ENCODE measurements at places on chromosomes 2 and 18. TPM values are rescaled to one million over a fixed set of nuclear protein-coding genes. Genes with fewer than 3 reads are reported as not detected.

- H3K4me3 ChIP-seq, result no peak overlapping the region
- no peaks in the 10 kb centered on the region for H3K27me3 ChIP-seq
- DNase-seq, result no peak
- H3K36me3 ChIP-seq, result no peaks in the 10 kb centered on the region
- no peak overlapping the region for H3K27ac ChIP-seq
Observed at GRCh38 chr2:71857636-71858035, 290.0 kb downstream of the CYP26B1 start.

DNA sequence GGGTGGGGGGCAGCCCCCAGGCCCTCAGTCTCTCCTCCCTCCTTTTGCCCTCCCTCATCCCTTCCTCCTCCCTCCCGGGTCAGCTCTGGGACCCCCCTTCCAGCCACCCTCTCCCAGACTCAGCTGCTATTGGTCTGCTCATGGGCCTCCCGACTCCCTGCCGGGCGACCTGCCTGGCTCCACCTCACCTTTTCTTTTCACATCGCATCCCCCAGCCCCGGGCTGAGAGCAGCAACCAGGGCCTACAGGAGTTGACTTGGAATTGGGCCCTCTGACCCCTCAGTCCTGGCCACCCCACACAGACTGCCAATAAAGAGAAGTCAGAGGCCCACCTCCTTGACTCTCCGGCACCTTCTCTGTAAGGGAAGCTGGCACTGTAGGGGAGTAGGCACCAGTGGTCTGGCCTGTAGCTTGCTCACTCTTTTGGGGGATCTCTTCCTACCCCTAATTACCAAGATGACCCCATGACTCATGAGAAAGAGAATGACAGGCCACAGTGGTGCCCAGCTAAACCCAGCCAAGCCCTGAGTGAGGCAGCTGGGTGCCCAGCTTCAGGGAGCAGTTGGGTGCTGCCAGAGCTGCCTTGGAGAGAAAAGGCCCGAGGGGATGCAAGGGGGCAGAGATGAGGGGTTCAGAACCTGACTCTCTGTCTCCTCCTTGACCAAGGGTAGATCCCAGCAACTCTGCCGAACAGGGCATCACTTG, 2.0 kb upstream of the ECEL1 start:
- no peak overlapping the region for H3K4me3 ChIP-seq
- DNase-seq, result no peak
- no peak overlapping the region for H3K27ac ChIP-seq
- no peaks in the 10 kb centered on the region for H3K4me1 ChIP-seq

The KCMF1 gene
- 82.6 TPM for total RNA-seq

The MC5R gene
- total RNA-seq, result not detected

The FAM117B gene
- total RNA-seq, result 8.3 TPM

DNA sequence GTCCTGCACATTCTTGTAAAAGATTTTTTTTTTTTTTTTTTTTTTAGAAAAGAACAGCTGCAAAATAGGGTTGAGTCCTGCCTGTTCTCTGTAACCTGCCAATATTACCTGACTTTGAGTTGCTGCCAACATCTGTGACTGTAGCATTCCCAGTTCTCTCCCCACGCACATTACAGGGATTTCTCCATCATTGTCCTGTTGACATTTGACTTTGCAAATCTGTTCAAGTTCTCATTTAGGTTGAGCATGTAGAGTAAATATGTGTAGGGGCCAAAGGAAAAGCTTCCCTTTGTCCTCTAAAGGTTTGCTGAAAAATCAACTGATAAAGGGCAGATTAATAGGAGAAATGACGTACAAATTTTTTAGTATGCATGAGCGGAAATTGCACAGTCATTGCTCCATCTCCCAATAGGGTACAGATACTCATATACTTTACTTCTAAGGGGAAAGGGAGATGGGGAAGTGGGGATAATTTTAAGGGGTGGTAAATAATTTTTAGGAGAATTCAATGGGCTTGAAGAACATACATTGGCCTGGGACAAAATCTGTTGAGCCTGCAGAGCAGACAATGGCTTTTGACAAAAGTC, 385.5 kb downstream of the PIK3C3 start:
- DNase-seq, result no peak
- no peak overlapping the region for H3K27ac ChIP-seq
- no peaks in the 10 kb centered on the region for H3K4me1 ChIP-seq
- H3K4me3 ChIP-seq, result no peak overlapping the region

The CPO gene
- total RNA-seq, result not detected

DNA sequence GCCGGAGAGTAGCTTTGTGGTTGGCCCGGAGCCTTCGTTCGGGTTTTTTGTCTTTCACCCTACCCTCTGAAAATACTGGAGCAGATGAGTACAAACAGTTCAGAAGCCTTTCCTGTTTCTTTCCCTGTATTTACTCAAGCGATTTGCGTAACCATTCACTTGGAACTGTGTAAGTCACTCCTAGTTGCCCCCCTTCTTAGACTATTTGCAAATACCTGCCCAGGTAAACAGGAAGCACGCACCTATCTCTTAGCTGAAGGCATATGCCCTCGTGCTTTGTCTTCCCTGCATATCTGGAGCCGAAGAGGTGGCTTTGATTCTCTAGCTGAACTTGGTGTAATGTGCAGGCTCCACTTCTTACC, 1.4 kb downstream of the KCNS3 start:
- H3K27ac ChIP-seq, result no peak overlapping the region
- H3K4me3 ChIP-seq, result no peak overlapping the region
- H3K27me3 ChIP-seq, result peaks cover 61% of the 10 kb centered on the region

The LIMS4 gene
- 0.21 TPM for total RNA-seq

GRCh38 chr2:164803776-164804466, 37.7 kb downstream of the COBLL1 start:
- no peak overlapping the region for H3K4me3 ChIP-seq
- H3K27ac ChIP-seq, result no peak overlapping the region
- H3K4me1 ChIP-seq, result no peaks in the 10 kb centered on the region
- H3K36me3 ChIP-seq, result no peaks in the 10 kb centered on the region

The KRTCAP3 gene
- 7.5 TPM for total RNA-seq

The GLI2 gene
- total RNA-seq, result not detected

- H3K36me3 ChIP-seq, result no peaks in the 10 kb centered on the region
- H3K4me3 ChIP-seq, result peak within 1 kb of the TSS; percentile 73
- DNase-seq, result peak; percentile 14
Observed at GRCh38 chr2:234951664-234952269, at the start of gene SH3BP4. SH3BP4 (plus strand) TSS chr2:234952017; CDS start chr2:235035003, 82,986 bp downstream.

The LOXHD1 gene
- not detected for total RNA-seq

GRCh38 chr2:154697418-154698252, 860 bp upstream of the KCNJ3 start:
- H3K4me1 ChIP-seq, result no peaks in the 10 kb centered on the region
- H3K27me3 ChIP-seq, result peaks cover 29% of the 10 kb centered on the region
- DNase-seq, result no peak
- H3K4me3 ChIP-seq, result no peak overlapping the region

The AQP12A gene
- total RNA-seq, result not detected

The IGFBP2 gene
- total RNA-seq, result 32.5 TPM

DNA sequence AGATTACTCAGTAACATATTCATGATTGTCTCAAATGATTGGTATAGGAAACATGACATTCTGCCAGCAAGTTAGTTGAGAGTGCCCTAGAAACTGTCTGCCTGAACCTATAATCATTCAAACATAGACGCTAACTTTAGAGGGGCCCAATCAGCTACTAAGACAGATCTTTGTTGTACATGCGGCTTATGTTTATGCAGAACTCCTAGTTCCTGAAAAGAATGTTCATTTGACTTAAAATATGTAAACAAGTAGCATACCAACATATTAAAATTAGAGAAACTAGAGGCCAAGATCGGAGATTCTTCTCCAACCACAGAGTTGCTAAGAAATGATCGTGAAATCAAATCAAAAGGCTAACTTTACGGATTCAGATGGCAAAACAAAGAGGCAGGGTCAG, 4.2 kb upstream of the METAP1D start:
- no peaks in the 10 kb centered on the region for H3K36me3 ChIP-seq
- peaks cover 19% of the 10 kb centered on the region for H3K4me1 ChIP-seq
- H3K4me3 ChIP-seq, result no peak overlapping the region
- DNase-seq, result no peak

DNA sequence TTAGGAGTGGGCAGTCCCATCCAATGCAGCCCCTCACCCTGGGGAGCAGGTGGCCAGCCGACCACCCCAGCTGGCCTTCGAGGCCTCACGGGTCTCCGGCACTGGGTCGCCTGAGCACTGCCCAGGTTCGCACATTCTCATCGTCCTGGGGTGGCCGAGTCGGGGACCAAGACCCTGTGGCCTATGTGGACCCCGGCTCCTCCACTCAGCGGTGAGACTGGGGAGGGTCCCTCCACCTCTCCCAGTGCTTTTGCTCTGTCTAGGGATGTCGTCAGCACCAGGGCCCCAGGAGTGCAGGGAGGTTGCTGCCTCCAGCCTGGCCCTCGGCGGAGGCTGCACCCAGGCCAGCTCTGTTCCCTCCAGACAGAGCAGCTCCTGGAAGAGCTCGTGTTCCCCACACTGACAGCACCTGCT, 89.6 kb downstream of the TPO start:
- H3K4me3 ChIP-seq, result no peak overlapping the region
- H3K27me3 ChIP-seq, result no peaks in the 10 kb centered on the region
- no peak for DNase-seq
- H3K4me1 ChIP-seq, result no peaks in the 10 kb centered on the region
- no peaks in the 10 kb centered on the region for H3K36me3 ChIP-seq

The DYSF gene
- total RNA-seq, result 0.05 TPM

- no peaks in the 10 kb centered on the region for H3K36me3 ChIP-seq
- H3K4me3 ChIP-seq, result no peak overlapping the region
- no peak for DNase-seq
- H3K27me3 ChIP-seq, result no peaks in the 10 kb centered on the region
- H3K27ac ChIP-seq, result no peak overlapping the region
- H3K4me1 ChIP-seq, result no peaks in the 10 kb centered on the region
Observed at GRCh38 chr2:137316075-137316474, 550.7 kb downstream of the THSD7B start.

GRCh38 chr18:25896956-25897355, 193.5 kb downstream of the SS18 start:
- H3K4me1 ChIP-seq, result no peaks in the 10 kb centered on the region
- H3K27me3 ChIP-seq, result peaks cover 8% of the 10 kb centered on the region
- no peak overlapping the region for H3K4me3 ChIP-seq
- no peak for DNase-seq

GRCh38 chr2:159446817-159447216, 160.3 kb upstream of the WDSUB1 start:
- H3K4me1 ChIP-seq, result peaks cover 6% of the 10 kb centered on the region
- peaks cover 2% of the 10 kb centered on the region for H3K36me3 ChIP-seq
- no peak overlapping the region for H3K27ac ChIP-seq
- no peak overlapping the region for H3K4me3 ChIP-seq
- no peaks in the 10 kb centered on the region for H3K27me3 ChIP-seq

- peak overlapping the region; percentile 73 for H3K27ac ChIP-seq
- peak overlapping the region; percentile 49 for H3K4me3 ChIP-seq
- H3K36me3 ChIP-seq, result peaks cover 15% of the 10 kb centered on the region
- H3K4me1 ChIP-seq, result peaks cover 13% of the 10 kb centered on the region
- H3K27me3 ChIP-seq, result no peaks in the 10 kb centered on the region
Observed at GRCh38 chr2:238424313-238424700, 2.4 kb upstream of the ASB1 start.

DNA sequence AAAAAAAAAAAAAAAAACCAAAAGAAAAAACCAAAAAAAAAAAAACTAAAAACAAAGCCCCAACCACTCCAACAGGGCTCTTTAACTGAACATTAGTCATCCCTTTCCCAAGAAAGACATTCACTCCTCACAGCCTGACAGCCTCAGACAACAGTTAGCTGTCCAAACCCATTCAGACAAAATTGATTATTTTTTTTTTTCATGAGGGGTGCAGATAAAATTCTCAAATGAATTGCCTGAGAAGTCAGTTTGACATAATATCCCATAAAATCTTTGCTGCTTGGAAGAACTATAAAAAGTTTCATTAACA, 206.1 kb upstream of the REV1 start:
- no peaks in the 10 kb centered on the region for H3K36me3 ChIP-seq

DNA sequence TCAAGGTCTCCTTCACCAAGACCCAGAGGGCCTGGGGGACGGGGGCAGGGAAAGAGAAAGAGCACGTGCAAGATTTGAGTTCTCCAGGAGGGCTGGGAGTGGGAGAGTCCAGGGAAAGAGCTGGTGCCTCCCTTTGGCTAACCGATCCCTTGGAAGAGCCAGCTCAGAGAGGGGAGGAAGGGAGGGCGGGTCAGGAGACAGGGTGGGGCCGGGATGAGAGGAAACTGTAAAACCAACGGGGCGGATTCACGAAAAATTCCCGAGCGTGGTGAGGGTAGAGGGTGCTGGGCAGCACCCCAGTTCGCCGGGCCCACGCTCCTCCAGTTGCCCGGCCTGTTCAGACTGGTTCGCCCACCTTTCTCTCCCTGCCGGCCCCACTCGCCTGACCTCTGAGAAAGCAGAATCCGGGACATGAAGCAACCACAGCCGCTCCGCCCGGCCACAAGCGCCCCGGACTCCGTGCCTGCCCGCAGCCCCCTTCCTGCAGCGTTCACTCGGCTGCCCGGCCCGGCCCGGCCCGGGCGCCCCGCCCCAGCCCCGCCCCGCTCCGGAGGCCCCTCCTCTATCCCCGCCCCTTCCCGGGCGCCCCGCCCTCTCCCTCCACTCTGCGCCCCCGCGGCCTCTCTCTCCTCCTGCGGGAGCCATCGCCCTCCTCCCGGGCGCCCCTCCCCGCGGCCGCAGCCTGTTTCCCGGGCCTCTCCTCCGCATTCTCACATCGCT, 230.9 kb upstream of the SMAD2 start:
- peak; percentile 46 for DNase-seq
- H3K4me1 ChIP-seq, result peaks cover 1% of the 10 kb centered on the region
- H3K27ac ChIP-seq, result no peak overlapping the region
- no peaks in the 10 kb centered on the region for H3K36me3 ChIP-seq
- peaks cover 59% of the 10 kb centered on the region for H3K27me3 ChIP-seq

GRCh38 chr2:235433860-235434259, 60.0 kb upstream of the AGAP1 start:
- no peaks in the 10 kb centered on the region for H3K4me1 ChIP-seq
- no peak for DNase-seq
- no peaks in the 10 kb centered on the region for H3K27me3 ChIP-seq
- H3K4me3 ChIP-seq, result no peak overlapping the region
- no peaks in the 10 kb centered on the region for H3K36me3 ChIP-seq

DNA sequence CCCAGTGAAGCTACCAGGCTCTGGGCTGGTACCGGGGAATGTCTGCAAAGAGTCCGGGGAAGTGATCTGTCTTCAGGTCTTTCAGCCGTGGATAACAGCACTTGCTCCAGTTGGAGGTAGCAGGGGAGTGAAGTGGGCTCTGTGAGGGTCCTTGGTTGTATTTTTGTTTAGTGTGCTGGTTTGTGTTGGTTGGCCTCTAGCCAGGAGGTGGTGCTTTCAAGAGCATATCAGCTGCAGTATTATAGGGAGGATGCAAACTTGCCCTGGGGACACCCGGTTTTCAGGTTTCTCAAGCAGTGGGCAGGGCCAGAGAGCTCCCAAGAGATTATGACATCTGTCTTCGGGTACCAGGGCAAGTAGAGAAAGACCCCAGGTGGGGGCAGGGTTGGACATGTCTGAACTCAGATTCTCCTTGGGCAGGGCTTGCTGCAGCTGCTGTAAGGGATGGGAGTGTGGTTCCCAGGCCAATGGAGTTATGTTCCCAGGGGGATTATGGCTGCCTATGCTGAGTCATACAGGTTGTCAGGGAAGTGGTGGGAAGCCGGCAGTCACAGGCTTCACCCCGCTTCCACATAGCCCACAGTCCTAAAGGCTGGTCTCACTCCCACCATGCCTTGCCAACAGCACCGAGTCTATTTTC, 34.4 kb downstream of the ACAA2 start:
- DNase-seq, result no peak
- no peaks in the 10 kb centered on the region for H3K4me1 ChIP-seq
- peaks cover 53% of the 10 kb centered on the region for H3K36me3 ChIP-seq
- no peak overlapping the region for H3K4me3 ChIP-seq
- no peak overlapping the region for H3K27ac ChIP-seq
- peaks cover 10% of the 10 kb centered on the region for H3K27me3 ChIP-seq

The GPBAR1 gene
- 0.41 TPM for total RNA-seq

Measured in activated T-helper 2 cell treated with anti-CD3 and anti-CD28 coated beads, Interferon-gamma antibody, Interleukin-2, Interleukin-4, amounts not matched to agents 10 μg/mL and 5 μg/mL and 100 μg/mL, durations not matched to agents 14 hours and 24 hours and 36 hours (primary cell).